ENCODE measurements at places on chromosomes 7 and 10.

GRCh38 chr7:158815083-158815799 is 14.1 kb downstream of the ESYT2 start:
- DNase-seq, result no peak

GRCh38 chr7:37853468-37853867 is 5.1 kb downstream of the NME8 start:
- DNase-seq, result no peak

DNA sequence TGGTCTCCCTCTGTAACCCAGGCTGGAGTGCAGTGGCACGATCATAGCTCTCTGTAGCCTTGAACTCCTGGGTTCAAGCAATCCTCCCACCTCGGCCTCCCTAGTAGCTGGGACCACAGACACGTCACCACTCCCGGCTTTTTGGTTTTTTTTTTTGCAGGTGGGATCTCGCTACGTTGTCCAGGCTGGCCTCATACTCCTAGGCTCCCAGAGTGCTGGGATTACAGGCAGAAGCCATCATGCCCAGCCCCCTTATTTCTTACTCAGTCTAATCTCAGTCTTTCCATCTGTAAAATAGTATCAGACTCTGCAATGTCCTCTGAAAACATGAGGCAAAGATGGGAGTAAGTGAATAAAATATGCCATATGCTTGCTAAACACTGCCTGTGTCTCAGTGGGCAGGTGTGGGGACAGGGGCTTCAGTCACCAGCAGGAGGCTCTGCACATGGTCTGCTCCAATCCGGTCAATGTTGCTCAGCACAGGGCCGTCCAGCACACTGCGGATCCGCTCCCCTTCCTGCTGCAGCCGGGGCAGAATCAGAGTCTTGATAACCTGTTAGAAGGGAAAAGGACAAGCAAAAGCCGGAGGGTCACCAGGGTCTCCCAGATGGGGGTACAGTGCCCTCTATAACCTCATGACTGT is 8.2 kb downstream of the AP4M1 start:
- no peak for DNase-seq

- DNase-seq, result no peak
Observed at GRCh38 chr10:66538908-66539307, 386.9 kb upstream of the LRRTM3 start.

- no peak for DNase-seq
Observed at GRCh38 chr7:50591480-50592438, 26.6 kb upstream of the DDC start.

DNA sequence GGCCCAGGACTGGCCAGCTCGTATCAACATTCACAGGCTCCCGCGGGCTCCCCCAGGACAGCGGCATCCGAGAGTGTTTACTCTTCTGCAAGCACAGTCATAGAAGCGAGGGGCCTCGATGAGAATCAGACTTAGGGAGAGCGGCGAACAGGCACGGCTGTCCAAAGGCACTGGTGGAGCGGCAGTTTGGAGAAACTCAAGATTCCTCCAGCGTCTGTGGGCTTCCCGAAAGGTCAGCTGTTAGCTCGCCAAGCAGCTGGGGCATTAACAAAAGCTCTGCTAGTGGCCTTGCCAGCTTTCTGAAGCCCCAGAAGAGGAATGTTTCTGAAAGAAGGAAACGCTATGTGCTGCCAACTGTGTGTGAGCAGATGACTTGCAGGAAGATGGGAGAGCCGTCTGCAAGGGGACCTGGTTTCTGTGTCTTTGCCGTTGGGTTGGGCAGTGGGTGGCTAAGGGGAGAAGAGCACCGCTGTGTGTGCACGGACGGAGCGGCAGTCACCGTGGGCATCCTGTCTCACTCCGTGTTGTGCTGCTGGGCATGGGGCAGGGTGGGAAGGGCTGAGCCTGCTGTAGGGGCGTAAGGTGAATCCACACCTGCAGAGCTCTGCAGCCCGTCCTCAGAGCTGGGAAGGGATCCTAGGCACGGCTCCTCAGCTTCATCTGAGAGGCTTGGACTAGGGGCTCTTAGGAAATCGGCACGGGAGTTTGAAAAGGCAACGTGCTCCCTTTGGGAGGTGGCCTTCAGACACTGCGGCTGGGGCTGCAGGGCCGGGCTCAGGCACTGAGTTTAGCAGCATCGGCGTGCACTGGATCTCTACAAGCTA is 42.1 kb downstream of the AMZ1 start:
- no peak for DNase-seq

DNA sequence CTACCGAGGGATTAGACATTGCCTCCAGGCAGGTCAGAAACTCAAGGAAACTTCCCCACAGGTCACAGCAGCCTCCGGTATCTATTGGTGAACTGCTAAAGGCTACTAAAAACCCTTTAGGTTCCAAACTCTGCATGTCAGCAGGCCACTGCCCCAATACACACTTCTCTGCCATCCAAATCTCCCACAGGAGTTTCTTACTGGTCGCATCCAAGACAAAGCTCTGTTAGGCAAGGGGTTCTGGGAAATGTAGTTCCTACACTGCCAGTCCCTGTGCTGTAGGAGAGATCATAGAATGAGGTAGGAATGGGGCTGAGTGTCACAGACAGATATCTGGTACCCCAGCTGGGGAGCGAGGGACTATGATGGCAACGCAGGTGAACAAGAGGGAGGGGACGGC is 757.0 kb upstream of the C7orf33 start:
- no peak for DNase-seq

DNA sequence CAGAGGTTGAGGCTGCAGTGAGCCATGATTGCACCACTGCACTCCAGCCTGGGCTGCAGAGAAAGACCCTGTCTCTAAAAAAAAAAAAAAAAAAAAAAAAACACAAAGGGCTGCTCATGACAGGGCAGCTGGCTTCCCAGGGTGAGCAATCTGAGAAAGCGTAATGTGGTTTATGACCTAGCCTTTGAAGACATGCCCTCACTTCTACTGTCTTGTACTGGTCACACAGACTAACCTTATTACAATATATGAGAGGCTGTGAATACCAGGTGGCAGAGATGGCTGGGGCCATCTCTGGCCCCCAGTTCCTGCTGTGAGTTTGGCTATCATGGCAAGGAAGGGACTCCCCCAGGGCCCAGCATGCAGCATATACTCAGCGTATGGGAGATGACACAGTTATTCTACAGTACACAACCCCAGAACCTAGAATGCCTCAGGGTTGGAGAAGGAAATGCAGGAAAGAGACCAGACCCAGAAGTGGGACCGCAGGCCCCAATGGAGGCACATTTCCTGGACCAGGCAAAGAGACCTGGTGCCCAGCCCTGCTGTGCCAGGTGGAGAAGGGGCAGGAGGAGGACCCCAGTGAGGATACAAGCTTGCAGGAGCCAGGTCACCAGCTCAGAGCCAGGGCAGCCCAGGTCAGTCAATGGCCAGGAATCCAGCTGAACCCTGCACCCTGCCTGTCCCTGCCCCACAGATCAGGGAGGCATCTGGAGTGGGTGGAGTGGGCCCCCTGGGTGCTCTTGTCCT is 26.3 kb downstream of the NPTX2 start:
- no peak for DNase-seq

DNA sequence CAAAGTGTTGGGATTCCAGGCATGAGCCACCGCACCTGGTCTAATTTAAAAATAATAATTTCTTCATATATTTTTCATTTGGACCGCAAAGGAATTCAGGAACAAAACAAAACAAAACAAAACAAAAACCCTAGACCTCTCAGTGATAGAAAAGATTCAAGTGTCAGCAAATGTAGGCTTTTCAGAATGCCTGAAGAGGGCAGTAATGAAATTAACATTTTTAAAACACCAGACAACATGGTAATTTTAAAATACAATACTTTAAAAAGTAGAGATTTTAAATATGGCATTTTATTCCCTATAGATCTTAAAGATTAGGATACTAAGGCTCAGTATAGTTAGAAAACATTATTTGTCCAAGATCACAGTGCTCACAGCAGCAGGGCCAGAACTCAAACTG is 36.6 kb downstream of the DNMBP start:
- no peak for DNase-seq

DNA sequence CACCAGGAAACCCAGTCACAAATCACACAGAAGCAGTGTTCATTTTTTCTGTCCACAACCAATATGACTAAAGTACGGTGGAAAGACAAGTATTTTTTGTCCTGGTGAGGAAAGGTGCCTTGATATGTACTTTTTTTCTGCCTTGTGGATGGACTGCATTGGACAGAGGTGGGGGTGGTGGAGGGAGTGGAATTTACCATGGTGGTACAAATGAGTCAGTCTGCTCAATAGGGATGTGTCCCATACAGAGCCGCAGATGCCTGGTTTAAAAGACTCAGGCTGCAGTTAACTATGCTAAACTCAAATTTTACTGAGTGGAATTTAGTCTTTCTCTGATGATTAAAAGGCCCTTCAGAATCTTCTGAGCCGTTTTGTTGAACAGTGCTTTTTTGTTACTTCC is 674.5 kb upstream of the GALNT17 start:
- DNase-seq, result no peak

- DNase-seq, result no peak
Observed at GRCh38 chr10:132066186-132066585, 440 bp downstream of the JAKMIP3 start.

GRCh38 chr7:91089382-91089963 is 174.8 kb upstream of the FZD1 start:
- peak; percentile 20 for DNase-seq

DNA sequence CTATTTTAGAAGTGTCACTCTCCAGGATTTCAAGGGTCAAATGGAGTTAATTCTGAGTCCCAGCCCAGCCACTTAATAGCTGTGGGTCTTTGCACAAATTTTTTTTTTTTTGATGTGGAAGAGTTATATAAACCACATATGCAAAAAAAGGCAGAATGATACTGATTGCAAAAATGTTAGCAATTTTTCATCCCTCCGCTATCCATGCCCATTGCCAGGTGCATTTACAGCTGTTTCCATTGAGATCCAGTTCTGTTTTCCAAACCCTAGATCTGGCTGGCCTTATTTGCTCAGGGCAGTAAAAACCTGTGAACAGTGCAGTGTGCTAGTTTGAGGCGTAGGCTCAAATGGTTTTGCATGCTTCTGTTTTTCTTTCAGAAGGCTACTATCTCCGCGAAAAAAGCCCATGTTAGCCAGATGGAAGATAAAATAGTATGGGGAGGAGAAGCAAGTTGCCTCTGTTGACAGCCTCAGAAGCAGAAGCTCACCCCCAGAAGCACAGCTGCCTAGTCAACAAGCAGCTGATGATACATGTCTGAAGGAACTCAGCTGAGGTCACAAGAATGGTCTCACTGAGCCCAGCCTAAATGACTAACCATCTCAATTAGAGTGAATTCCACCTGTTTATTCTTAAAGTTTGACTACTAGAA is 997 bp upstream of the ZNF138 start:
- DNase-seq, result no peak

GRCh38 chr7:10040674-10041073 is 933.0 kb upstream of the PHF14 start:
- DNase-seq, result no peak

- DNase-seq, result no peak
Observed at GRCh38 chr10:77678146-77678545, 40.5 kb upstream of the KCNMA1 start.

DNA sequence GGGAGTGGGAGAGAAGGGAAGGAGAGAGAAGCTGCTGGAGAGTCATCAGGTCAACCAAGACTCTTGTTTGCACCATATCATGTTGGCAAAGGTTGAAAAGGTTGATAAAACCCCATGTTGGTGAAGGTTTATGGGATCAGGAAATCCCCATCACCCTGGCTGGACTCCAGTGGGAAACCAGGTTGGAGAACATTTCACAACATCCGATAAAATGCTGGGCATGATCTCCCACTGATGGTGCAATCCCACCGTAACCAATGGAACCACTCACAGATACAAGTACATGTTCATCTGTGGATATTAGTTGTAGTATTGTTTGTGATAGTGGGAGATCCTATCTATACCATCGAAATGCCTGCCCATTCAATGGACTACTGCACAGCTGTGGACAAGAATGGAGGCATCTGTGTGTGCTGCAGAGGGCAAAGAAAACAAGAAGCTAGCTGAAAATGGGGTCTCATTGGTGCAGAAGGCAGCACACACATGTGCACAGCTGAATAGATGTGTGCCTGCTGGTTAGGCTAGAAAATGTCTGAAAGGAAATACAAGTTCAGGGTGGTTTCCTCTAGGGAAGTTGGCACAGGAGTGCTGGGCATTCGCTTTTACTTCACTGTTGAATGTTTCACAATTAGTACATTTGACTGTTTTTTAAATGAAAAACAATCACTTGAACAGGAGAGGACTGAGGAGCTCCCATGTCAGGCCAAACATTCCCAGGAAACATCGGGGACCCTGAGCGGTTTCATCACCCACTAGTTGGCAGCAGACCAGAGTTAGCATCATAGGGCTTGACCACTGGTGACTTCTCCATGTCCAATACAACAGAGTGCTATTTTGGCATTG is 80.4 kb upstream of the MGMT start:
- no peak for DNase-seq

GRCh38 chr7:50923476-50923875 is 140.8 kb upstream of the GRB10 start:
- DNase-seq, result no peak

DNA sequence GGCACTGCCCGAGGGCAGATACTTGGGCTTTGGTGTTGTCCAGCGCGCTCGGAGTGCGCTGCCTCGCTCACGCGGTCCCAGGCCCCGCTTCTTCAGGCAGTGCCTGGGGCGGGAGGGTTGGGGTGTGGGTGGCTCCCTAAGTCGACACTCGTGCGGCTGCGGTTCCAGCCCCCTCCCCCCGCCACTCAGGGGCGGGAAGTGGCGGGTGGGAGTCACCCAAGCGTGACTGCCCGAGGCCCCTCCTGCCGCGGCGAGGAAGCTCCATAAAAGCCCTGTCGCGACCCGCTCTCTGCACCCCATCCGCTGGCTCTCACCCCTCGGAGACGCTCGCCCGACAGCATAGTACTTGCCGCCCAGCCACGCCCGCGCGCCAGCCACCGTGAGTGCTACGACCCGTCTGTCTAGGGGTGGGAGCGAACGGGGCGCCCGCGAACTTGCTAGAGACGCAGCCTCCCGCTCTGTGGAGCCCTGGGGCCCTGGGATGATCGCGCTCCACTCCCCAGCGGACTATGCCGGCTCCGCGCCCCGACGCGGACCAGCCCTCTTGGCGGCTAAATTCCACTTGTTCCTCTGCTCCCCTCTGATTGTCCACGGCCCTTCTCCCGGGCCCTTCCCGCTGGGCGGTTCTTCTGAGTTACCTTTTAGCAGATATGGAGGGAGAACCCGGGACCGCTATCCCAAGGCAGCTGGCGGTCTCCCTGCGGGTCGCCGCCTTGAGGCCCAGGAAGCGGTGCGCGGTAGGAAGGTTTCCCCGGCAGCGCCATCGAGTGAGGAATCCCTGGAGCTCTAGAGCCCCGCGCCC is at the start of gene NPY:
Gene NPY (plus strand): TSS at position 294 of the 802 bp plus-strand sequence. CDS start 1,051 bp downstream, outside the sequence.
- no peak for DNase-seq

All from RWPE1 (cell line).